Occipital lobe (tissue), 3 donors: ENCODE measurements at places on chromosomes 12 and 14. TPM values are rescaled to one million over a fixed set of nuclear protein-coding genes. Genes with fewer than 3 reads are reported as not detected.

The DAO gene
- not detected for total RNA-seq

The RNASE4 gene
- 2.2 TPM for total RNA-seq

The IFNG-AS1 gene
- total RNA-seq = not detected

The SYNDIG1L gene
- total RNA-seq = 1.1 TPM

The PTPN6 gene
- total RNA-seq = 3.1 TPM

The PGF gene
- total RNA-seq = 2.0 TPM

The COCH gene
- total RNA-seq = 39.1 TPM

The IL31 gene
- not detected for total RNA-seq

The FGF23 gene
- total RNA-seq = not detected

The PTHLH gene
- not detected for total RNA-seq

The MGAT4C gene
- 56.9 TPM for total RNA-seq

The PLA2G1B gene
- not detected for total RNA-seq

The TGM1 gene
- 0.94 TPM for total RNA-seq

The POLR3B gene
- 12.6 TPM for total RNA-seq

The CRACR2A gene
- total RNA-seq = 1.1 TPM

The TXNDC16 gene
- 73.8 TPM for total RNA-seq

The TAS2R9 gene
- 1.2 TPM for total RNA-seq

The CRIP2 gene
- total RNA-seq = 70.2 TPM

The KCNC2 gene
- 21.1 TPM for total RNA-seq

The VRTN gene
- total RNA-seq = not detected

The OR6C68 gene
- total RNA-seq = not detected

The LALBA gene
- total RNA-seq = 0.47 TPM

The KERA gene
- 3.0 TPM for total RNA-seq

The EIF2S3B gene
- total RNA-seq = 1.9 TPM

The C12orf42 gene
- 2.3 TPM for total RNA-seq

The KCNK10 gene
- 18.9 TPM for total RNA-seq

The VWF gene
- total RNA-seq = 9.7 TPM

The ADCY4 gene
- total RNA-seq = 1.4 TPM

The GLI1 gene
- total RNA-seq = 0.16 TPM

The LAG3 gene
- not detected for total RNA-seq

The CLEC1B gene
- not detected for total RNA-seq

The ART4 gene
- total RNA-seq = not detected

The CD163 gene
- total RNA-seq = 1.4 TPM

The ESPL1 gene
- total RNA-seq = 1.7 TPM

The TMTC2 gene
- 22.9 TPM for total RNA-seq

The RERG gene
- total RNA-seq = 2.2 TPM

The ACSM4 gene
- total RNA-seq = not detected

The TAS2R19 gene
- total RNA-seq = 28.7 TPM

The CIT gene
- total RNA-seq = 13.3 TPM

The KRT80 gene
- total RNA-seq = not detected

The FAIM2 gene
- 22.3 TPM for total RNA-seq

The CCDC38 gene
- 0.16 TPM for total RNA-seq

The FKBP3 gene
- total RNA-seq = 97.9 TPM
